HFF-Myc (cell line): ENCODE measurements at places on chromosomes 16 and 17.

DNA sequence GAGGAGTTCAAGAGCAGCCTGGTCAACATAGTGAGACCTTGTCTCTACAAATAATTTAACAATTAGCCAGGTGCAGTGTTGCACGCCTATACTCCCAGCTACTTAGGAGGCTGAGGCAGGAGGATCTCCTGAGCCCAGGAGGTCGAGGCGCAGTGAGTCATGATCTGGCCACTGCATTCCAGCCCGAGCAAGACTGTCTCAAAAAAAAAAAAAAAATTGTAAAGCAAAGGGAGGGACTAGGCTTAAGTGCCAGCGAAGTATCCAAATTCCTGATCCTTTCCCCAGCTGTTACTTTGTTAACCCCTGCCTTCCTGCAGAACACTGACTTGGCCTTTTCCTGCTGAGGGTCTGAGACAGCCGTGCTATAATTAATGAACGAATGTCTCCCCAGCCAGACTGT, 2.7 kb downstream of the GDPD3 start:
- DNase-seq: no peak

GRCh38 chr16:77674888-77675287, 47.4 kb upstream of the NUDT7 start:
- DNase-seq: no peak

DNA sequence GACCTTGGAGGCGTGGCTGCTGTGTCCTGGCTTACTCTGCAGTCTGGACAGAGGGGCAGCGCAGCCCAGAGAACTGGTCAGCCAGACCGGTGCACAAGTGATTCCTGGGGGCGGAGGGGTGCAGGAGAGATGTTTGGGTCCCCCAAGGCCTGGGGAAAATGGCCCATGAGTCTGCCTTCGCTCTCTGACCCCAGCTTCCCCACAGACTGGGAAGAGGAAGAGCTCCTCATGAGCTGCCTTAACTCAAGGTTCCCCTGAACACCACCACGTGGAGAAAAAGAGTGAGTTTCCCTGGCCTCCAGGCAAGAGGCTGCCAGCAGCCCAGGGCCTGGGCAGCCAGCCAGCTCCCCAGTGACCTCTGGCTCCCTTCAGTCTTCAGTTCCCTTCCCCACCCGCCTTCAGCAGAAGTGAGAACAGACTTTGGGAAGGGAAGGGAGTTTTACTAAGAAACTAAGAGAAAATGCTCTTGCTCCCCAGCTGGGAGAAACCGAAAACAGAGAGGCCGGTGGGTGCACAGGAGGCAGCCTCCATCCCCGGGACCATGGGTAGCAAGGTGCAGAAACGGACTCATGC, 2.0 kb upstream of the C17orf99 start:
- DNase-seq: peak; percentile 69

DNA sequence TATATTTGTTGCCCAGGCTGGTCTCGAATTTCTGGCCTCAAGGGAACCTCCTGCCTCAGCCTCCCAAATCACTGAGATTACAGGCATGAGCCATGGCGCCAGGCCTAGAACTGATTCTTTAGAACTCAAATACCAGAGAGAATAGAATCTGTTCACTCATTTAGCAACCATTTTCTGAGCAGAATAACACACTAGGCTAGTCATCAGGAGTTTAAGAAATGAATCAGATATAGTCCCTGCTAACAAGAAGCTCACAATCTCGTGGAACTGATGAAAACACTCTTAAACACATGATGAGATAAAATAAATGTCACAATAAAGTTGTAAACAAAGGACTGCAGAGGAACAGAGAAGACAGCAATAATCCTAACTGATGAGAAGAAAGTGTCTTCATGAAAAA, 55.8 kb upstream of the ADCY9 start:
- no peak for DNase-seq

- DNase-seq: no peak
These were observed 14.5 kb downstream of the ZC3H18 start for GRCh38 chr16:88584676-88585075.

DNA sequence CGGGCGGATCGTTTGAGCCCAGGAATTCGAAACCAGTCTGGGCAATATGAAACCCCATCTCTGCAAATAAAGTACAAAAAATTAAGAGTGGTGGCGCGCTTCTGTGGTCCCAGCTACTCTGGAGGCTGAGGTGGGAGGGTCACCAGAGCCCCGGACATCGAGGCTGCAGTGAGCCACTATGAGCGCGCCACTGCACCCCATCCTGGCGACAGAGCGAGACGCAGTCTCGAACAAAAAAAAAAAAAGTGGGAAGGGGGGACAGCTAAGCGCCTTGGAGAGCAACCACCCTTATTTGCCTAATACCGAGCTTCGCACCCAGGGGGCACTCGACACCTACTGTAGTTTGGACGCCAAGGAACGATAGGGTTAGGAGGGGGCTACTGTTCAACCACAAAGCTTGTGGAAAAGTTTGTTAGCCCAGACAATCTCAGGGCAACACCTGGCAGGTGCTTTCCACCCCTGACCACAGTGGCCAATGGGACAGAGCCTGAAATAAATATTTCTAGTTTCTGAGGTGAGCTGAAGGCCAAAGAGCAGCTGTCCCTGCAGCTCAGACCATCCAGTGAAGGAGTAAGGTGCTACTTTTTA, 847 bp upstream of the PSMC3IP start:
- peak; percentile 52 for DNase-seq

DNA sequence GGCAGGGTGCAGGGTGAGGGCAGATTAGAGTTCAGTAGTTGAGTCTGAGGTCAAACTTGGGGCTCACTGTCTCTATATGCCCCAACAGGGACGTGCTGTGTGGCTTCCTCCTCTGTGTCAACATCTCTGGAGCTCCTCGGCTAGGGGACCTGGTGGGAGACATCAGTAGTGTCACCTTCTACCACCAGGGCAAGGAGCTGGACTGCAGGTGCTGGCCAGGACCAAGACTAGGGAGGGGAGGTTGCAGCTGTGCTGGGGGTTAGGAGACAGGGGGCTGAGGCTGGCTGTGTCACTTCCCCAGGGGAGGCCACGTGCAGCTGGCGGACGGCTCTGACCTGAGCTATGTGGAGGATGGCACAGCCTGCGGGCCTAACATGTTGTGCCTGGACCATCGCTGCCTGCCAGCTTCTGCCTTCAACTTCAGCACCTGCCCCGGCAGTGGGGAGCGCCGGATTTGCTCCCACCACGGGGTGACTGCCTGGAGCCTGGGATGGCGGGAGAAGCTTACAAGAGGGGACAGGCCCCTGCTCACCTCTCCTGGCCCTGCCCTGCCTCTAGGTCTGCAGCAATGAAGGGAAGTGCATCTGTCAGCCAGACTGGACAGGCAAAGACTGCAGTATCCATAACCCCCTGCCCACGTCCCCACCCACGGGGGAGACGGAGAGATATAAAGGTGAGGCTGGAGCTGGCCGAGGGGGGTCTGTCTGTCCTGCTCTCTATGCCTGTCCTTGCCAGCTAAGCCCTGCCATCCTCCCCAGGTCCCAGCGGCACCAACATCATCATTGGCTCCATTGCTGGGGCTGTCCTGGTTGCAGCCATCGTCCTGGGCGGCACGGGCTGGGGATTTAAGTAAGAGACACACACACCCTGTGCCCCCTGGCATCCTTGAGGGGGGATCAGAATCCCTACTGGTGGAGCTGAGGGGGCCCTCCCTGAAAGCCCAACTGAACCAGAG, 18.9 kb downstream of the ADAM11 start:
- no peak for DNase-seq

GRCh38 chr16:12375046-12375740, 398.7 kb downstream of the SNX29 start:
- no peak for DNase-seq

DNA sequence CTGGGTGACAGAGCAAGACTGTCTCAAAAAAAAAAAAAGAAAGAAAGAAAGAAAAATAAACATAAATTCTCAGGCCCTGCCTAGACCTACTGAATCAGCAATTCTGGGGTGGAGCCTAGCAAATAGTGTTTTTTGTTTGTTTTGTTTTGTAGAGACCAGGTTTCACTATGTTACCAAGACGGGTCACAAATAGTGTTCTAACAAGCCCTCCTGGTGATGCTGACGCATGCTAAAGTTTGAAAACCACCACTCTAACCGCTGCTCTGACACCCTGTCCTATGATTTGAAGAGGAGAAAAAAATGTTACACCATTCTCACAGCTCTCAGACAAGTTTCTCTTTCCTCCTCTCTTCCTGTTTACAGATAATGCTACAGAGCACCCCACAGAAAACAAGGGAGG, 1.5 kb downstream of the MRPL10 start:
- no peak for DNase-seq

- DNase-seq: no peak
These were observed 74.8 kb upstream of the GRIN2A start for GRCh38 chr16:10256784-10257641.

DNA sequence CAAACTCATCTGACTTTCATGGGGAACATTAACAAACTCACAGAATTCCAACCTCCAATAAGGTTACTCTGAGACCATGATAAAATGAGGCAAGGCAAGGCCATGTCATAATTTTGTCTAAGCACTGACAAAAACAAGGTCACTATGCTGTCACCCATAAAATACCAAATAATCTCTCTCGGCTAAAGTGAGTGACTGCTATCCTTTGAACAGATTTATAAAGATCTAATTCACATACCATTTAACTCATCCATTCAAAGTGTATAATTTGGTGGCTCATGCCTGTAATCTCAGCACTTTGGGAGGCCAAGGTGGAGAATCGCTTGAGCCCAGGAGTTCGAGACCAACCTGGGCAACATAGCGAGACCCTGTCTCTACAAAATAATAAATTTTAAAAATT, 20.6 kb upstream of the CA4 start:
- DNase-seq: no peak

GRCh38 chr17:35900280-35900679, 20.1 kb upstream of the CCL5 start:
- DNase-seq: no peak

DNA sequence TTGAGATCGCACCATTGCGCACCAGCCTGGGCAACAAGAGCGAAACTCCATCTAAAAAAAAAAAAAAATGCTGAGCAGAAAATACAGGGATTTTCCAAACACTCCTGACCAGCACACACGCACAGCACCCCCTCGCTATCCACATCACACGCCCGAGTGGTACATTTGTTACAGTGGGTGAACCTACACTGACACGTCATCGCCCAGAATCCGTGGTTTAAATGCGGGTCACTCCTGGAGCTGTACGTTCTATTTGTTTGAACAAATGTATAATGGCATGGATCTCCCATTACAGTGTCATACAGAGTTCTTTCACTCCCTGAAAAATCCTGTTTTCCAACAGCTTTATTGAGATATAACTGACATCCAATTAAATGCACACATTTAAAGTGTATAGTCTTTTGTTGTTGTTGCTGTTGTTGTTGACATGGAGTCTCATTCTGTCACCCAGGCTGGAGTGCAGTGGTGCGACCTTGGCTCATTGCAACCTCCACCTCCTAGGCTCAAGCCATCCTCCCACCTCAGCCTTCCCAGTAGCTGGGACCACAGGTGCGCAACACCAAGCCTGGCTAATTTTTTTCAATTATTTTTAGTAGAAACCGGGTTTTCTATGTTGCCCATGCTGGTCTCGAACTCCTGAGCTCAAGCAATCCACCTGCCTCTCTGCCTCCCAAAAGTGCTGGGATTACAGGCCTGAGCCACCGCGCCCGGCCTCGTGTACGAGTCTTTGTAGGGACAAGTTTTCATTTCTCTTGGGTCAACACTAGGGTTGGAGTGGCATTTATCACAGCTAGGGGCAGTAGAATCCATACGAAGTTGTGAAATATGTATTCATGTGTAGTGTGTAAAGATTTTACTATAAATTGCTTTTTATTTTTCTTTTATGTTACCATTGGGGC, 4.4 kb upstream of the CARHSP1 start:
- no peak for DNase-seq

DNA sequence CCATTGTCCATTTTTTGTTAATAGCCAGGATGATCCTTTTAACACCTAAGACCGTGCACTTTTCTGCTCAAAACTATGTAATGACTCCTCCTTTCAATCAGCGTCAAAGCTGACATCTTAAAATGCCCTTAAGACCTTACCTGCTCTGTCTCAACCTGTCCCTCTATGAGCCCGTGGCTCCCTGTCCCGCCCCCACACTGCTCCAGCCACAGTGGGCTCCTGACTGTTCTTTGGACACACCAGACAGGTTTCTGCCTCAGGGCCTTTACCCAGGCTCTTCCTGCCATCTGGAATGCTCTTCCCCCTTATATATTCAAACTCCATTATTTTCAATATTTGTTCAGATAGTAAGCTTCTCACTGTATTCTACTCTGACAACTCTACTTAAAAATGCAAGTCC, 14.1 kb downstream of the CDRT15 start:
- no peak for DNase-seq

DNA sequence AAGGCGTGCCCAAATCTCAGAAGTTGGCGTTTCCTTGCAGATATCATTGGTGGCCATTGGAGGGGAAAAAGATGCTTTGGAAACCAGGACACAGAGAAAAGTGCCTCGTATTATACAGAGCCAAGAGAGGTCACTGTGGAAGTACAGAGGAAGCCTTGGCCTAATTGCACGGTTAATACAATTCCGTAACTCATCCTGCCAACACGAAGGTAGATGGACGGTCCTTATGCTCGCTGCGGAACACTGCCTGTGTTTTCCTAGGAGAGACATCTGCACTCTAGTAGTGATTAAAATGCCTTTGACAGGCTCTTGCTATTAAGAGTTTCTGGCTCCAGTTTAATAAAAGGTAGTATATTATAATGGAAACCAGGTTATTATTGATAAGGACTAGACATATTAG, 536.4 kb downstream of the WWOX start:
- no peak for DNase-seq

DNA sequence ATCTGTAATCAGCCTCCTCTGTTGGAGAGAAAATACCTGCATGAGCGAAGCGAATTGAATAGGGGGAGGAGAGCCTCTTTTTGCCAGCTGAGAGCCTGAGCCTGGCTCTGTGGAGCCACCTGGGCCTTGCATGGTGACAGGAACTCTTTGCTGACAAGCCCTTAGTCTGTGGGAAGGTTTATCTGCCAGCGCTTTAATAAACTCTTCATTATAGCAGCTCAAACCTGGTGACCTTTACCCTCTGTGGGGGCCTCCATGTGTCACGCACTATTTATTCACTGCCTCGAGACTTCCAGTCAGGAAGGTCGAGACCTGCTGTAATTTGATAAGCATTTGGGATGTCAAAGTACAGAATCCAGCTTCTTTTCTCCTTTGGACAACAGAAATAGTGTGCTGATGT, 282.6 kb downstream of the CBLN1 start:
- no peak for DNase-seq

GRCh38 chr17:35089586-35090296, 26.2 kb upstream of the RFFL start:
- DNase-seq: no peak

GRCh38 chr17:37294888-37295287, 80.9 kb upstream of the C17orf78 start:
- DNase-seq: no peak

GRCh38 chr17:21131137-21131536, 4.4 kb downstream of the DHRS7B start:
- no peak for DNase-seq
